Activated T-helper 2 cell treated with anti-CD3 and anti-CD28 coated beads, Interferon-gamma antibody, Interleukin-2, Interleukin-4, amounts not matched to agents 10 μg/mL and 5 μg/mL and 100 μg/mL, durations not matched to agents 14 hours and 24 hours and 36 hours (primary cell): ENCODE measurements at places on chromosomes 4 and X. TPM values are rescaled to one million over a fixed set of nuclear protein-coding genes. Genes with fewer than 3 reads are reported as not detected.

PNMA3 gene
- total RNA-seq, result 0.98 and 1.0 TPM in 2 replicates

CENPU gene
- 60.9 and 74.2 TPM in 2 replicates for total RNA-seq

ARHGAP24 gene
- total RNA-seq, result not detected in 2 replicates

FHDC1 gene
- 0.07 TPM in 2 replicates for total RNA-seq

IL1RAPL1 gene
- not detected in 2 replicates for total RNA-seq

VEGFD gene
- not detected in 2 replicates for total RNA-seq

UGT2B11 gene
- total RNA-seq, result not detected in 2 replicates

UGT2B17 gene
- total RNA-seq, result not detected in 2 replicates
